Activated T-helper 17 cell treated with anti-CD3 and anti-CD28 coated beads, Interleukin-2, amount 50 U/mL, for 72 hours (primary cell): ENCODE measurements at places on chromosomes 2 and 18. TPM values are rescaled to one million over a fixed set of nuclear protein-coding genes. Genes with fewer than 3 reads are reported as not detected.

Gene PLB1
- 0.90 TPM for total RNA-seq

Gene LRRC30
- not detected for total RNA-seq

Gene CCDC85A
- not detected for total RNA-seq

Gene RGPD4
- not detected for total RNA-seq

Gene CRACDL
- total RNA-seq, result 0.16 TPM

- ATAC-seq, result no peak
These were observed 56.0 kb downstream of the METTL4 start for GRCh38 chr18:2515171-2515787.

- ATAC-seq, result no peak
These were observed 138.9 kb upstream of the ERBB4 start for GRCh38 chr2:212677466-212677865.

- peak; percentile 57 for ATAC-seq
These were observed 41.6 kb downstream of the LBH start for GRCh38 chr2:30272761-30273573.

- peak; percentile 99 for ATAC-seq
These were observed 100.5 kb upstream of the ITPRID2 start for GRCh38 chr2:181790716-181791649.

DNA sequence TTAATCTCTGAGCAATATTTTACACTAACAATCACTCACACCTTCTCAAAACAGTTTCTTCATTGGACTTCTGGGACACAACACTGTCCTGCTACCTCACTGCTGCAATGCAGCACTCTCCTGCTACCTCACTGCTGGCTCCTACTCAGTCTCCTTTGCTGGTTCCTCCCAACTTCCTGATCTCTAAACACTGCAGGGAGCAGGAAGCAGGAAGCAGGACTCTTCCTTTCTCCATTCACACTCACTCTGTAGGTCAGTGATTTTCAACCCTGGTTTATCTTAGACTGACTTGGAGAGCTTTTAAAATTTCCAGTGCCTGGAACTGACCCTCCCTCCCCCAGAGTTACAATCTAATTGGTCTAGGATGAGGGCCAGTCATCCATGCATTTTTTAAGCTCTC is 243.4 kb upstream of the RBBP8 start:
- no peak for ATAC-seq

- ATAC-seq, result no peak
These were observed 101.2 kb downstream of the UBR3 start for GRCh38 chr2:169928463-169928864.

GRCh38 chr2:201847481-201847880 is 41.1 kb downstream of the CDK15 start:
- no peak for ATAC-seq

GRCh38 chr2:73906847-73907505 is 14.2 kb downstream of the ACTG2 start:
- ATAC-seq, result no peak

DNA sequence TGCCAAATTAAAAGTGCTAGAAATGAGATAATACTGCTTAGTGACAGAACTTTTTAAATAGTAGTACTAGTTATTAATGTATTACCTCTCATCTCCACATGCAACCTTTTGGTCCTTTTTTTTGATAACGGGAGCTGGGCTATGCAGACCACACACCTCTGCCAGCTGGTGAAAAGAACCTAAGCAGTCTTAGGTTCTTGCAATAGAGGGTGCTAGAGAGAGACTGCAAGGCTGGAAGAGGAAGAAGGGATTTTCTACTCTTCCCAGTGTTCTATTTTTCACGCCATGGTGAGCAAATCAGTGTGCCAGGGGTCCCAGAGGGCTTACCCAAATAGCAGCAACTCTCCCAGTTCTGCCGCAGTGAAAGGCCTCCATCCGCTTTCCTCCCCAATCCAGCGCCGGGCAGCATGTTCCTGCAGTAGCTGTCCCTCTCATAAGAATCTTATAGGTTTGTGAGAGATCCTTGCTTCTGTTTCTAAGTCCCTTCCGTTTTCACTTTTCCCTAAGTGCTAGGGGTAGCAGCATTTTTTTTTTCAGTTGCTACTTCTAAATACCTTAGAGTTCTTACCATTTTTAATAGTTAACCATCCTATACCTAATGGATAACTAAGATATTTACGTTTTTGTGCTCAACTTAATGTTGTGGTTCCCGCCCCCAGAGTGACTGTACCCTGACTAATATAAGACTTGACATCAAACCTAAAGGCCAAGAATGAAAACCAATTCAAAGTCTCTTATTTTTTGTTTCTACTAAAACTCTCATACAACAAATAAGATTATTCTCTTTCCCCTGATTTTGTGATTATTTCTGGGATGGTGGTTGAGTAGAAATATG is 69.4 kb upstream of the UBE2E3 start:
- ATAC-seq, result no peak

- no peak for ATAC-seq
These were observed 8.2 kb downstream of the CDH2 start for GRCh38 chr18:28168725-28169124.

GRCh38 chr2:85830645-85831044 is 58.1 kb downstream of the ST3GAL5 start:
- no peak for ATAC-seq

GRCh38 chr2:43071599-43072550 is 154.5 kb downstream of the ZFP36L2 start:
- ATAC-seq, result no peak

DNA sequence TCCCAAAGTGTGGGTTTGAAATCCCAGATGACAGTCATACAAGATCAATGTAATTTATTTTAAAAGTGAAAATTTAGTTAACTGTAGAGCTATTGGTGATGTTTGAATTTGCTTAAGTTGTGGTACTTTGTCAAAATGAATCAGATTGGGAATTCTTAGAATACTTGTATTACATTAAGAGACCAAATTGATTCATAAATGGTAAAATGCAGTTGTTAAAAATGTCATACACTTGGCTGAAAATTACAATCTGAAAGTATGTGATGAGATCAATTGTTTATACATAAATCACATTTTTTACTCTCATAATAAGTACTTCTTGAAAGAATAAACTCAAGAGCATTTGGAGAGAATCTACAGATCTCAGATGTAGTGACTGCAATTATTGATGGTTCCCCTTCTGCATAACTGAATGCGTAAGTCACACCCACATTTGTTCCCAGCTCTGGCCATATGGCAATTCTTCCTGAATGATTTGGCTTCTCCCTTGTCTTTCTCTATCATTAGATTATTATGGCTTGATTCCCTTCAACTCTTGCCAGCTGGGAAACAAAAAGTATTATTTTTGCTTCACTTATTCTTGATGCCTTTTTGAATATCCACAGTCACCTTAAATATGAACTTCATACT is 558.5 kb downstream of the CPS1 start:
- no peak for ATAC-seq

GRCh38 chr2:132979339-132980093 is 309.5 kb upstream of the LYPD1 start:
- no peak for ATAC-seq
